ENCODE measurements at places on chromosomes 6 and 20. TPM values are rescaled to one million over a fixed set of nuclear protein-coding genes. Genes with fewer than 3 reads are reported as not detected.

The LY6G5C gene
- polyA plus RNA-seq: 2.4 TPM

- DNase-seq: no peak
Measured at GRCh38 chr6:116568111-116568510, 3.2 kb upstream of the RWDD1 start.

- DNase-seq: no peak
Measured at GRCh38 chr6:24385536-24386269, 17.0 kb upstream of the MRS2 start.

DNA sequence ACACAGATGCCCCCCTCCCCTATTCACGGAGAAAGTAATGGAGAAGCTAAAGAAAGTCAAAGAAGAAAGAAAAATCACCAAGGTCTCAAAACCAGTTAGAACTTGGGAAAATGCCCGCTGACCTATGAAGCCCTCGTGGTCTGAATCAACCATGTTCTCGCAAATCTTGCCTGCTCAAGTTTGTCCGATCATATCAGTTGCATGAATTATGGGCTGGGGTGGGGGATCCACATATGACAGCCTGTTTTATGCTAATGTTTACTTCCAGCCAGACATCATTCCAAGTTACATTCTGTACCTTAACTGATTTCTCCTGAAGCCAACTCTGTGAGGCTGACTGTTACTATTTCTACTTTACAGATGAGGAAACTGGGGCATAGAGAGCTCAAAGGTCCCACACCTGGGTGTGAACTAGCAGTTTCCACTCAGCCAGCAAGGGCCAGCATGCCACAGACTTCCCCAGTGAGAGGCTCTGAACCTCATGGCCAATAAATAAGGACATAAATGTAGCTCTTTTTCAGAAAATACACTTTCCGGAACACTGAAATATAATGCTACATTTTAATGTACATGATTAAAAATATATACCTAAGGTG lies 2.1 kb downstream of the RNASET2 start:
- no peak for DNase-seq

DNA sequence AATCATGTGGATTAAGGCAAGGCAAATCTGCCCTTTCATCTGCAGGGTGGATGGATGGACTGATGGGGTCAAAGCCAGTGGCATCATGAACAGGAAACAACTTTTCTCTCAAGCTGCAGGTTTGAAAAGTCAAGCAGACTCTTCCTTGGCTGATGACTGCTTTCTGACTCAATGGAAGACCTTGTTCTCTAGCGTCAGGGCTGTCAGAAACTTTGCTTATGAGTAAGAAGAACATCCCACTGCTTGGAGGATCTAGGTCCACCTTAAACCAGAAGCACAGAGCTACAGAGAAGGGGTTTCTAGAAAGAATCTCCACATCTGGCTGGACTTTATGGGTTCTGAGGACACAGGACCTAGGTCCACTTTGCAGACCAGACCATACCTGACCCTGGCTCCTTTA lies 36.3 kb upstream of the CST5 start:
- DNase-seq: no peak

DNA sequence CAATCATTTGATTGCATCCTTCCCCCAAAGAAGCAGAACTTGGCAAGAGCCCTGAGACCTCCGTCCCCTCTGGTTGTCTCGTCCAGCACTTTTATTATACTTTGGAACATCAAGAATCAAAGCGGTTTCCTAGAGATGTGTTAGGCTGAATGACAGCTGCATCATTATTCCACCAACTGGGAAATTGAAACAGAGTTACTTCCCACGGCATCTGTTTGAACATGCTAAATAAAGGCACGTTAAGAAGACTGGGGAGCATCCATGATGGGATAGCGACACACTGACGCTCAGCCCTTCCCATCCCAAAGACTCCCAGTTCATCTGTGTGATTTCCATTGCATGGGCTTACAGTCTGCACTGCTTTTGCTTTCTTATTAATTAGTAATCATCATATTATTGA lies 147.8 kb downstream of the TBC1D7 start:
- DNase-seq: no peak

DNA sequence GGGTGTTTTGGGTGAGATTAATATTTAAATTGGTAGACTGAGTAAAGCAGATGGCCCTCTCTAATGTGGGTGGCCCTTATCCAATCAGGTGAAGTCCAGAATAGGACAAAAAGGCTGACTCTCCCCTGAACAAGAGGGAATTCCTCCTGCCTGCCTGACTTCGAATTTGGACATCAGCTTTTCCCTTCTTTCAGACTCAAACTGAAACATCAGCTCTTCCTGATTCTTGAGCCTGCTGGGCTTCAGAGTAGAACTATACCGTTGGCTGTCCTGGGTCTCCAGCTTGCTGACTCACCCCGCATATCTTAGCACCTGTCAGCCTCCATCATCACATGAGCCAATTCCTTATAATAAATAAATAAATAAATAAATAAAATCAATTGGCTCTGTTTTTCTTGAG lies 15.0 kb upstream of the TGM6 start:
- no peak for DNase-seq

DNA sequence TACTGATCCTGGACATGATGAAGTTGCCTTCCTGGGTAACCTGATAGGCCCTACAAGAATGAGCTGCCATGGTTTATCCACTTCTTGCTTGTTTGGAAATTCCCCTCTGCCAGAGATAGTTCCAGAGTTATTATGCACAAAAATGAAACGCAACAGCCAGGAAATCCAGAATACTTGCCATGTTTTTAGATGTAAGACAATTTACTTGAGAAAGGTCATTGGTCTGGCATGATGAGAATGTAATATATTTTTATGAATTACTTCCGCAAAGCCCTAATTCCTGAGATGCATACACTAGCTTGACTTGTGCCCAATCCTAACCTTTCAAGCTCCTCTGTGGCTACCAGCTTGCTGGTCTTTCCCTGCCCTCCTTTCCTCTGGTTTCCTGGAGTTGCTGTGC lies 27.9 kb upstream of the NT5E start:
- no peak for DNase-seq

GRCh38 chr6:149933461-149933860 lies 8.4 kb upstream of the ULBP2 start:
- DNase-seq: no peak

DNA sequence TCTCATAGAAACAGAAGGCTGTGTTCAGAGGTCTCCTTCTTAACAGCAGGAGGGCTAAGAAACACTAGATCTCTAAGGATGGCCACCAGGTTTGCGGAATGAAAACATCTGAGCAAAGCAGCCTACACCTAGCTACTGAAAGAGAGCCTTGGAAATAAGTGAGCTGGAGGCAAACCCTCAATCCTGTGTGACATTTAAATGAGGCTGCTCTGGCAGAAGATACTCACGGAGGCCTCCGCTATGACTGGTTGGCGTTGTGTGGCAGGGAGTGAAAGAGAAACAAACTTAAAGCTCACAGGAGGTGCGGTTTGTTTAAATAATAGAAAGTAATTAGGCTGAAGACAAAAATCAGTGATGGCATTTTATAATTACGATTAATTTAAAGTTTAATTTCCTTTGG lies 162.0 kb upstream of the RNF217 start:
- no peak for DNase-seq

DNA sequence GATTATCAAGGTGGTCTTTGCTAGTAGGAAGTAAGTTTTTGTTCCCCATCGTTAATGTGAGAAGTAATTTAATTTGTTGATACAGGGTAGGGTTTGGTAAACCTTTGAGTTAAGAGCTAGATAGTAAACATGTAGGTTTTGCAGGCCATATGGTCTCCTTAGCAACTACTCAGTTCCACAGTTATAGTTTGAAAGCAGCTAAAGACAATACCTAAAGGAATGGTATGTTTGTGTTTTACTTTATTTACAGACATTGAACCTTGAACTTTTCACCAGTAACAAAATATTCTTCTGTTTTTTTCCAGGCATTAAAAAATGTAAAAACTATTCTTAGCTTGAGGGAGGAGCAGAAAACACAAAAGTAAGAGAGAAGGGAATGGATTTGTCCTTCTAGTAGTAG lies 1.7 kb downstream of the CAP2 start:
- DNase-seq: no peak

DNA sequence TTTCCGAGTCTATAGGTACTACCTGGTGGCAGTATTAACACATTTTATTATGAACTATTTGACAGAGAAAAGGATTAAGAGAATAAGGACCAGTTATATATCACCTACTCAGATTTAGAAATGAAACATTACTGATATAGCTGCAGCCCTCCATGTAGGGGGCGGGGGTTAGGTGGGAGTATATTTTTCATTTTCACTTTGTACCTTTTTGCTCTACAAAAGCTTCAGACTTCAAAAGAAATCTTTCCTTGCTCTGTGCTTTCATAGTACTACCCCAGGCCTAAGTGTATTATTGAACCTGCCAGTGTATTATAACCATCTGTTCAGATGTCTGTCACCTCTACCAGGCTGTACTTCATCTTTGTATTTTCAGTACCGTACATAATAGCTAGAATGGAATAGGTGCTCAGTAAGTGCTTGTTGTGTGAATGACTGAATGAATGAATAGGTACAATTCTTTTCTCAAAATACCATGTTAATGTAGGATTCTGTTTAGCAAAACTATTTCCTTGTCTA lies 43.0 kb downstream of the CDKAL1 start:
- no peak for DNase-seq

GRCh38 chr20:10228330-10228729 lies 9.7 kb downstream of the SNAP25 start:
- no peak for DNase-seq

GRCh38 chr6:156686301-156686994 lies 90.7 kb upstream of the ARID1B start:
- DNase-seq: peak; percentile 68

DNA sequence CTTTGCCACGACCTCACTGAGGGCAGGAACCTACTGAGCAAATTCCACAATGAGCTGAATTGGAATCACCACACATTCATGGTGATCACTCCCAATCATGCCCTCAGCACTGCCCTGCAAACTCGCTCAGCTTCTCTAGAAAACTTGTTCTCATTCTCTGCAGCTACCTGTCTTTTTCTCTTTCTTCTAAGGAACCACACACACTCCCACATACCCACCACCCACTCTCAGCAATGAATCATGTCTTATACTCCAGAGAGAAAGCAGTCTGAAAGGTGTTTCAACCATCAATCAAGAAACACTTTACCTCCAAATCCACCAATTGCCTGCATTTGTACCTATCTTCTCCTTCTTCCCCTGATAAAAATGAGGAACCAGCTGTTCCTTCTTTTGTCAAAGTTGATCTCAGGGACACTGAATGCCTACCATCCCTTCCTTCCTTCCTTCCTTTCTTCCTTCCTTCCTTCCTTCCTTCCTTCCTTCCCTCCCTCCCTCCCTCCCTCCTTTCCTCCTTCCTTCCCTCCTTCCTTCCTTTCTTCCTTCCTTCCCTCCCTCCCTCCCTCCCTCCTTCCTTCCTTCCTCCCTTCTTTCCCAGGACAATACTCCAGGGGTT lies 84.6 kb upstream of the SGK1 start:
- DNase-seq: no peak

The COL20A1 gene
- polyA plus RNA-seq: 1.2 TPM

DNA sequence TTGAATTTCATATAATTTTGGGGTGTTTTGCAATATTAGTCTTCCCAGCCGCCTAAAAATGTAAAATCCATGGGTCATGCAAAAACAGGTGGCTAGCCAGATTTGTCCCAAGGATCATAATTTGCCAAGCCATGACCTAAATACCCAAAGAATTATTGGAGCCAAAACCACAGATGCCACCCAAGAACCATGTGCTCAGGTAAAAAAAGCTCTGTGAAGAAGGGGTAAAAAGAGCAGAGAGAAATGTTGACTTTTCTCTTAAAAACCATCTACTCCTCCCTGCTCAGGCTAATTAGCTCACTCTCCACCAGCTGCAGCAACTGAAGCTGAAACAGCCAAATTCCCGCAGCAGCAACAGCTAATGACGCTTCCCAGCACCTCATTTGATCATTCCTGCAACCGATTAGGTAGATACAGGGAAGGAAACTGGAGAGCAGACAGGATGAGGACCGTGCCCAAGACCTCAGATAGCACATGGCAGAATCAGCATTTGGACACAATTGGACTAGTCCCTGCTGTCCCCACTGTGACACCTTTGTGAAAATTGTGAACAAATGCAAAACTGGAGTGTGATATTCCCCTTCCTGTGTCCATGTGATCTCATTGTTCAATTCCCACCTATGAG lies 107.9 kb upstream of the NXT1 start:
- DNase-seq: no peak

GRCh38 chr6:27288136-27289044 lies 23.7 kb downstream of the POM121L2 start:
- DNase-seq: no peak

The HLA-G gene
- polyA plus RNA-seq: 10.2 TPM

The SSTR4 gene
- not detected for polyA plus RNA-seq

The NKAIN2 gene
- polyA plus RNA-seq: 15.4 TPM

- DNase-seq: no peak
Measured at GRCh38 chr6:158011478-158011920, 29.8 kb downstream of the SYNJ2 start.
